ENCODE measurements at places on chromosomes 12 and 14.

- DNase-seq, result no peak
Observed at GRCh38 chr14:90724866-90725265, 91.4 kb downstream of the TTC7B start.

GRCh38 chr12:21627924-21628323 lies 23.3 kb upstream of the GYS2 start:
- DNase-seq, result no peak

GRCh38 chr12:107369006-107369405 lies 275.7 kb upstream of the CRY1 start:
- no peak for DNase-seq

DNA sequence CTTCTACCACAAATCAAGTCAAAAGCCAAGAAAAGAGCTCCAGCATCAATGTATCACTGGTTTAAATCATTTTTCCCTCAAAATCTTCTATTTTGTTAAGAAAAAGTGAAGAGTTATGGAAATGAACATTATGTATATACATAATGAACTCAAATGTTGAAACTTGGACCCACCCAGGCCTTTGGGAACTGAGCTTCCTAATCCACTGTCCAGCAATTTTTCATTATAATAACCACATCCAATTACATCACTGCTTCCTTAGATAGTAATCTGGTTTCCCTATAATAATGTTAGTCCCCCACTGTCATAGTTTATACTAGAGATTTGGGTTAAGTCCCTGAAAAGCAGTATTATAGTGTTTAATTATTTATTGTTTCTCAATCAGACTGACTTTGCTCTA lies 170.9 kb downstream of the PIK3C2G start:
- DNase-seq, result no peak

GRCh38 chr12:7162691-7163114 lies 26.8 kb upstream of the PEX5 start:
- DNase-seq, result no peak

DNA sequence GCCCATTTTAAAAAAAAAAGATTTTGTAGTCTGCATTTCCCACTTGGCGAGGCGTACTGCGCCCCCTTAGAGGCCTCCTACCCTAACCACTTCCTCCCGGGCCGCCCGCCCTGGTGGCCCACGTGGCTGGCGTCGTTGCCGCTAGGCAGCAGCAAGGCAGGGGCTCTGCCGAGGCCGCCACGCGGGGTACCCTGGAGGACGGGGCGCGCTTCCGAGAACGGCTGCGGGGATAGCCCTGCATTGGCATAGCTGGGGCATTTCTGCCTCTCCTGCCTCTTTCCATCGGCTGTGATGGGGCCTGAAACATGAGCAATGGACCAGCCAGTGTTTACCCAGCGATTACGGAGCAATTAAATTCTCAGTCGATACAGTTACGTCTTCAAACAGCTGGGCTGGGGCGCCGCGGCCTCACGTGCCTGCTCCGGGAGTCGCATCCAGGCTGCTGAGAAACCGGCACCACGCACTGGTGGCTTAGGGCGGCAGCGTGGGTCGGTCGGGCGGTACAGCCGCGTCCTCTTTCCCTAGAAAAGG lies 38.0 kb downstream of the IQSEC3 start:
- DNase-seq, result peak; percentile 57

DNA sequence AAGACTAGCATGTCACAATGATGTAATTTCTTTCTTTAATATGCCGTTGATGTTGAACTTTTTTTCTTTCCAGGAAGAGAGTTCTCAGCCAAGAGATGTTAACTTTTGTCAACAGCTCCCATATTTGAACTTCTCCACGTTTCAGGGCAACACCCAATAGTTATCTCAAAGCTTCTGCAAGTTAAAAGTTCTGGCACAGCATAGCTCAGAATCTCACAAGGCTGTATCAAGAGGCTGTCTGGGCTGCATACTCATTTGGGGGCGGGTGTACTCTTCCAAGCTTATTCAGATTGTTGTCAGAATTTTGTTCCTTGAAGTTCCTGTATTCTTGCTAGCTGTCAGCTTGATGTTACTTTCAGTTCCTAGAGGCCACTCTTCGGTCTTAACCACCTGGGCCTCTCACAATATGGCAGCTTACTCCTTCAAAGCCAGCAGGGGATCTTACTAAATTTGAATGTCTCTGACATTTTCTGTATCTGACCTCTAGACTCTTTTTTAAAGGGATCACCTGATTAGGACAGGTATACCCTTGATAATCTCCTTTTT lies 38.9 kb downstream of the KCNC2 start:
- DNase-seq, result no peak

DNA sequence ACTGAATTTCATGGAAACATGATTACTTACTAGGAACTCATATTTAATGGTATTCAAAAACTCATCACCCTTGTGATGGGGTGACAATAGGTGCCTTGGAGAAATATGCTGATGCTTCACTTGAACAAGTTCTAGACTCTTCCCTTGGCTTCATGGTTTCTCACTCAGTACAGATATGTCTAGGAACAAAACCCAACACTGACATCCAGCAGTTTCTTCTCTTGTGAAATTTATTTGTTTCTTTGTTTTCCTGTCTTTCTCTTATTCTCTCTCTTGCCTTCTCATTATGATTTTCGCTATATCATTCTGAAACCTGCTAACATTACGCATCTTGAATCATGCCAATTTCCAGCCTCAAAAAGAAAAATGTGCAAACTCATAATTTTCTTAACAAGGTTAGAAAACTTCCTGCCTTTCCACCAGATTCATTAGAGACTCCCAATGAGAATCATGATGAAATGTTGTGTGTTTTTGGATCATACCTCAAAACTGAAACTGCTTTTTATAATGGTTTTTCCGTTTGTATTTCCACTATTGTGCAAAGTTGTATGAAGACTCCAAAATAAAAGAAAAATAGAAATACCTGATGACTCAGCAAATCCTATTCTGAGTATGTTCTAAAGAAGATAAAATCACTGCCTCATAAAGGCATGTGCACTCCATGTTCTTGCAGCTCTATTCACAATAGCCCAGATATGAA lies 1021.5 kb downstream of the TMEM121 start:
- DNase-seq, result no peak

GRCh38 chr12:4178424-4179170 lies 95.0 kb upstream of the CCND2 start:
- no peak for DNase-seq

DNA sequence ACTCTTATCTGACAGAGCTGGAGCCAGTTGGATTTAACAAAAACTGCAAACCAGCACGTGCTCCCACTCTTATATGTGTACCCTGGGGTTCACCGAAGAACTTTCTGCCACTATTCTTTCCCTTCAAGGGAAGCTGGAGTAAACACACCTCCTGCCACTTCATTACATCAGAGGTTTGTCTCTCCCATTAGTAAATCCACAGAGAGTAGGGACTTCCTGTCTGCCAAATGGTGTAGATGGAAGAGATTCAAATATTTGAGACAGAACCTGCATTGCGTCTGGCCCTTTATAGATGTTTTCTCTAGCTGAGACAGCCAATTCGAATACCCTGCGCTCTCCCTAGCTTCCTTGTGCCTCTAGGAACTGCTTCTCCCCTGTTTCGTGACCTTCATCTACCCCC lies 29.1 kb upstream of the AEBP2 start:
- no peak for DNase-seq

DNA sequence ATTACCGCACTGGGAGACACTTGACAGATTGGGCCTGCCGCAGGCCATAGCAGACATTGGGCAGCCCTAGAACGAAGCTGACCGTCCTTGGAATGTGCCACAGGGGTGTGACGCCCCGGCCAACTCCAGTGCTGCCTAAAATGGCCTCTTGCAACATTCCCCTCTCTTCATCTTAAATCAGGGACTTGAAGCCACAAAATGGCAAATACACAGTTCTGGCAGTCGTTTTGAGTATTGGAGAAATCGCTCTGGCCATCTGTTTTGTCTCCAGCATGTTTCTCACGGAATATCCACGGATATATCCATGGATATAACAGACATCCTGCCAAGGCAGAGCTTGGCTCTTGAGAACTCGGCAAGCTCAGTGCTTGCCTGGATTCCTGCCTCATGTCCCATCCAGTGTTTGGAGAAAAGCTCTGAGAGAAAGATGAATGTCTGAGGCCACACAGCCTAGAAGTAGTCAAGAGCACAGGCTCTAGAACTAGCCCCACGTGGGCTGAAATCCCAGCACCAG lies 158.4 kb downstream of the CHST11 start:
- no peak for DNase-seq

- no peak for DNase-seq
Observed at GRCh38 chr14:70359076-70359424, 433 bp downstream of the COX16 start.

- no peak for DNase-seq
Observed at GRCh38 chr12:79765157-79765556, 74.4 kb upstream of the PAWR start.
